ENCODE measurements at places on chromosomes 4 and X.

DNA sequence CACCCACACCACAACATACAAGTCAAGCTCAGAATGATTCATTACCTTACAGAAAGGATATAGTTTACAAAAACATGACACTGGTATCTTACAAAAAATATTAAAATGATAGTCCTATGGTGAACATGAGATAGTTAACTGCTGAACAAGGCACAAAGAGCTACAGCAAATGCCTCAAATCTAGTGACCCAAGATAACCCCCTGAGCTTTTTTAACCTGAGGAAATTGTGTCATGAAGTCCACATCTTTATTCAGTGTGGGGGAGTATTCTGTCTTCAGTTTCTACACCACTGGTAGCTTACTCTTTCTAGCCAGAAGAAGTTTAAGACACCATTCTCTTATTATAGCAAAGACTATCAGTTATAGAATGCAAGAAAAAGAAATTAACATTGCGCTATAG is 218.7 kb downstream of the MAPK10 start:
- DNase-seq = no peak

- DNase-seq = no peak
Measured at GRCh38 chr4:3519468-3520264, 12.6 kb downstream of the LRPAP1 start.

DNA sequence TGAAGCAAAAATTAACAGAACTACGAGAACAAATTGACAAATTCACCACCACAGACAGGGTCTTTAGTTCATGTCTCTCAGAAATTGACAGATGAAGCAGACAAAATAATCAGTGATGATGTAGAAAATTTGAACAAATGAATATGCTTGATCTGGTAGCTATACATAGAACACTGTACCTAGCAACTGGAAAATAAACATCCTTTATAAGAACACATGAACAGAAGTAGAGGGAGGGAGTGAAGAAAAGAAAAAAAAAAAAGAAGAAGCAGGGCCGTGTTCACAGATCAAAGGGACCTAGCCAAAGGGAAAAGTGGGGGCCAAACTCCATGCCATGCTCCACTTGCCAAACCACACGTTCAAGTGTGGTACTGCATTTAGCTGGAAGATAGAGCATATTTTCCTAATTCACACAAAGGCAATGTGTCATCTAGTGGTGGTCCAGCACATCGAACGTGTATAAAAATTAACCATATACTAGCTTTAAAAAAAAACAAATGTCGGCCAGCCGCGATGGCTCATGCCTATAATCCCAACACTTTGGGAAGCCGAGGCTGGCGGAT is 5.6 kb upstream of the THOC2 start:
- DNase-seq = no peak

DNA sequence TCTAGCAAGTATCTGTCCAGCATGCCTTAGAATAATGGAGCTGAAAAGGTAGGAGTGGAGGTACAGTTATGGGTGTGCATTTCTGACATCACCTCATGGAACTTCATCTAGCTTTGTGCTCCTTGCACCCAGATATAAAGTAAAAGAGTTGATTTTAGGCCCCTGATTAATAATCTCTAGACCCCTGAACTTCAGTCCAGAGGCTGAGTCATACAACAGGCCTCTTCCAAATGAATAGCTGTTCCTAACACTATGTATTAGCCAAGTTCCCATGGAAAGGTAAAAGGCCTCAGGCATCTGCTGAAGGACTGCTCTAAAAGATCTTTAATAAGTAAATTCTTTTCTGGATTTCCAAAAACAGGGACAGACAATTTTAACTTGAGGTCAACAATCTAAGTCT is 16.2 kb downstream of the TBC1D9 start:
- DNase-seq = no peak

DNA sequence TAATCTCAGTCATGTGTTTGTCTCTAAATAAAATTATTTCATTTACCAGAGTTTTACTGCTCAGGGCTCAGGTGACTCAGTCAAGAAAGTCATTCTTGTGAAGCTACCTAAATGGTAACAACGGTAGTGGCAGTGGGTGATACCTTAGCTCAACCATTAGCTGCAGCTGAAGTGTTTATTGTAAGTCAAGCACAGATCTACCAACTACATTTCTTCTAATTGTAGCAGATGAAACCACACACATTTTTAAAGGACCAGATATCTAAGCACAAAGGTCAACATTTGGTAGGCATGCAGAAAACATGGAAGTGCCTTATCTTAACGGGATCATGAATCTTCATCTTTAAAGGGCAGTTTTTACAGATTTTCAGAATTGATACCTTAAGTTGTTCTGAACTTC is 79.1 kb downstream of the FAT4 start:
- DNase-seq = no peak

GRCh38 chr4:84799318-84799717 is 167.2 kb downstream of the WDFY3 start:
- no peak for DNase-seq

DNA sequence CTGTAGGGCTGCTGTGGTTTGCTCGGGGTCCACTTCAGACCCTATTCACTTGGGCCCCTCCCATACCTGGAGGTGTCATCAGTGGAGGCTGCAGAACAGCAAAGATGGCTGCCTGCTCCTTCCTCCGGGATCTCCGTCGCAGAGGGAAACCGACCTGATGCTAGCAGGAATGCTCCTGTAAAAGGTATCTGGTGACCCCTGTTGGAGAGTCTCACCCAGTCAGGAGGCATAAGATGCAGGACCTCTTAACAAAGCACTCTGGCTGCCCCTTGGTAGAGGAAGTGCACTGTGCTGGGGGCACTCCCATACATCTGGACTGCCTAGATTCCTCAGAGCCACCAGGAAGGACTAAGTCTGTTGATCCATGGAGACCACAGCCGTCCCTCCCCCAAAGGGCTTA is 296.9 kb downstream of the GRID2 start:
- DNase-seq = no peak

DNA sequence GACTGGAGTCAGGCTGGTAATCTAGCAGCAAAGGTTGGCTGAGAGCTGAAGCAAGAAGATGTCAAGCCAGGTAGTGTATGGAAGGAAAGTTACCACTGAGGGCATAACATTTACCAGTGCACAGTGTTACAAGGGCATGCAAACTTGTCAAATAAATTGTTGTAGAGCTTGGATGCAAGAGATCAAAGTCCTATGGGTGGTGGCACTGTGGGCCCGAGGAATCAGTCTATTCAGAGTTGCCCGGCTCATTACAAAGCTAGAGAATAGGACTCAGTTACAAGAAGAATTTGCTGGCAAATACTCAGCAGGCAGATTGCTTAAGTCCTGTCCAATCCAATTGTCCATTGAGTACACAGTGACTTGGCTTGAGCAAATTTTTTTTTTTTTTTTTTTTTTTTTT is 2043.8 kb downstream of the ARAP2 start:
- DNase-seq = no peak

DNA sequence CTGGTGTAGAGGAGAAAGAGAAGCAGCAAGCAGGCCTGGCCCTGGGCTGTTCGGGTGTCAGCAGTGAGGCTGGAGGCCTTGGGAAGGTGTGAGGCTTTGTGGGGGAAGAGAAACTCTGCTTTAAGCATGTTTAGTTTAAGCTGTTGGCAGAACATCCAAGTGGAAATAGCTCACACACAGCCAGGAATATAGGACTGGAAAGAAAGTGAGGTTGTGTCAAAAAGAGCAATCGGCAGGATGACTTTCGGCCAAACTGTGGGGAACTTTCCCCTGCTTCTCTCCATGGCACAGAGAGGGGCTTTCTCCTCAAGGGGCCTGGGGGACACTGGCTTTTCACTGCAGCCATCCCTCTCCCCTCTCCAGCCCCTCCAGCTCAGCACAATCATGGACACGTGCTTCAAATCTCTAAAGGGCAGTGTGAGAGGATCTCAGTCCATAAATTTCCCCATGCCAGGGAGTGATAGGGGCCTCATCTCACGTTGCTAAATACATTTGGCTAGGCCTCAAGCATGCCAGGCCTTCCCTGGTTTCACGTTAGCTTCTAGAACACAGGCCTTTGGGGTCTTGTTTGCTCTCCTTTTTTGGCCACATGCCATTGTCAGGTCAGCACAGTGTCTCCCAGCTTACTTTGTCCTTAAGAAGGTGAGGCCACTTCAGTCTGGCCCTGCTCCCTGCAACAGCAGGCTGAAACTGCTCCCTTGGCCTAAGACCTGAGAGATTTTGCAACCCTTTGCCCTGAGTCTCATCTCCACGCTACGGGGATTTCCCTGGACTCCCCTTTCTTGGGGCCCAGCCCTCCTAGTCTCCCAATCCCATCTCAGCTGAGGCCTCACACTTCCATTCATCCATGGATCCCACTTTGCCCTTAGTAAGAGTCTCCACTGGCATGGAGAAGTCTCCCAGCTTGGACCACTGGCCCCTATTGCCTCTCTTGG is 8.3 kb upstream of the CITED1 start:
- no peak for DNase-seq

- DNase-seq = peak; percentile 63
Measured at GRCh38 chrX:39705290-39705689, 392.5 kb downstream of the BCOR start.

- DNase-seq = peak; percentile 53
Measured at GRCh38 chrX:129679901-129680300, 25.1 kb upstream of the APLN start.

GRCh38 chr4:97152149-97152548 is 991.1 kb downstream of the STPG2 start:
- no peak for DNase-seq

GRCh38 chr4:149910604-149911350 is 95.1 kb upstream of the IQCM start:
- DNase-seq = no peak

- no peak for DNase-seq
Measured at GRCh38 chrX:155251391-155251790, 12.9 kb downstream of the RAB39B start.

GRCh38 chr4:105135785-105136184 is 10.9 kb upstream of the TET2 start:
- DNase-seq = no peak

DNA sequence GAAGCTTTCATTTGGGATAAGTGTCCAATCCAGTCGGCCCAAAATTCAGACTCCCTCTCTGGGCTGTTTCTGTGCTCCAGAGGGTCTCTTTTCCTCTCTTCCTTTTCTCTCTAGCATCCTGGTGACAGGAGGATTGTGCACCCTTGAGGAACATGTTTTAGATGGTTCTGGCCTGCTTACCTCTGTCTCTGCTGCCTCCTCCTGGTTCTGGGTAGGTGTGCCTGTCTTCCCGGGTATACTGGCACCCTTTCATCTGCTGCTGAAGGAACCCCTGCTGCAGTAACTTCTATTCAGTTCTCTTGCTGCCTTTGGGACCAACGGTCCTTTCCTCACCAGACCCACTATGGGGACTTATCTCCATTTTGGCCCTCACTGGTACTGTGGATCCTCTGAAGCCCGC is 53.2 kb downstream of the HMGB2 start:
- DNase-seq = no peak

DNA sequence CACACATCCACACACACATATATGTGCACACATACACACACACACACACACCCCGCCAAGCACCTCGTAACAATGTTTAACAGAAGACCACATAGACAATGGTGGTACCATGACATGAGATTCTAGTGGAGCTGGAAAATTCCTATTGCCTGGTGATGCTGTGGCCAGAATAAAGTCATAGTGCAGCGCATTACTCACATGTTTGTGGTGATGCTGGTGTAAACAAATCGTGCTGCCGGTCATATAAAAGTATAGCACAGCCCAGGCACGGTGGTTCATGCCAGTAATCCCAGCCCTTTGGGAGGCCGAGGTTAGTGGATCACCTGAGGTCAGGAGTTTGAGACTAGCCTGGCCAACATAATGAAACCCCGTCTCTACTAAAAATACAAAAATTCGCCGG is 275.2 kb downstream of the TRIML1 start:
- no peak for DNase-seq

- no peak for DNase-seq
Measured at GRCh38 chr4:62399242-62399641, 1199.1 kb downstream of the ADGRL3 start.

DNA sequence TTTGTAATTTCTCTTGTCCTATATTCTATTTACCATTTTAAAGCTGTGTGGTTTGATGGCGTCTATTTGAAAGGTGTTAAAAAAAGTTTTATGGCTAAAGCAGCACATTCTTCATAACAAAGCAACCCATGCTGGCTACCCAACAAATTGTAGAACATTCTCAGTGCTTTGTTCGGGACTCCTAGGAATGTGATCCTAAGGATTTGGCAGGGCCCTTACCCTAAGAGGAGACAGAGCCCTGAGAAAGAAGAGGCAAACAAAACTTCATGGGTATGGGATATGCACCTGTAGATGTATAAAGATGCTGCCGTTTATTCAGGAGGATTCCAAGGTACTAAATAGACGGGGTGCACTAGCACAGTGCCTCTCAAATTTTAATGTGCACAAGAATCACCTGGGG is 370.8 kb upstream of the DIPK2B start:
- no peak for DNase-seq

DNA sequence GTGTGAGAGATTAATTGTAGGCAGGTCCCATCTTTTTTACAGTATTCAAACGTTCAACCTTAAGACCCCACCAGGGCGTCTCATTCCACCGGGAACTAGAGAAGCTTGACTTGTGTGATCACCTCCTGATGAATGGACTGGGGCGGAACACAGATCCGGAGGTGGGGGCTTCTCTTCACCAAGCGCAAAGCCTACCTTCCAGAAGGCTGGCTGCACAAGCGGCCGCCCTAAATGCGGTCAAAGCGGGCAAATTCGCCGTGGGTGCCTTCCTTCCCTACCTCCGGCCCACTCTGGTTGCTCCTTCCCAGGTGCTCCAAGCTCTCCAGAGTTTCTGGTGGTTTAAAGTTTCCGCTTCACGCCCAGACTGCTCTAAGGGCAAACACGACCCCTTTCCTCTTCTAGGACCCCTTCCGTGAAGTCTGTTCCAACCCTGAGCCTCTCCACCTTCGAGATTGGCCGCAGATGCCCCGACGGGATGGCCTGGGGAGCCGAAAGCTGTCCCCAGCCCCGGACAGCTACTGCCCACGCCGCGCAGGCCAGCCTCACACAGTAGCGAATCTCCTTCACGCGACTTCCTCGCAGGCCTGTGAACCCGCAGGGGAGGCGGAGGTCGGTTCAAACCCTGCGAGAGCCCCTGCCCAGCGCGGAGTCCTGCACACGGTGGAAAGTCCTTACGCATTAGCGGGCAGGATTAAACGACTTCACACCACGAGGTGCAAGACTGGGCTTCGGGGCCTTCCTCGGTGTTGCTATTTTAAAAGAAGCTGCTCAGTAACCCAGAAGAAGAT is 1.6 kb upstream of the WWC2 start:
- no peak for DNase-seq
